ENCODE measurements at places on chromosomes 6 and 20. TPM values are rescaled to one million over a fixed set of nuclear protein-coding genes. Genes with fewer than 3 reads are reported as not detected.

- H3K27ac ChIP-seq: no peak overlapping the region
- H3K36me3 ChIP-seq: no peaks in the 10 kb centered on the region
- H3K4me1 ChIP-seq: no peaks in the 10 kb centered on the region
- no peak overlapping the region for H3K4me3 ChIP-seq
- no peak for DNase-seq
Observed at GRCh38 chr20:7728338-7728737, 211.9 kb downstream of the HAO1 start.

DNA sequence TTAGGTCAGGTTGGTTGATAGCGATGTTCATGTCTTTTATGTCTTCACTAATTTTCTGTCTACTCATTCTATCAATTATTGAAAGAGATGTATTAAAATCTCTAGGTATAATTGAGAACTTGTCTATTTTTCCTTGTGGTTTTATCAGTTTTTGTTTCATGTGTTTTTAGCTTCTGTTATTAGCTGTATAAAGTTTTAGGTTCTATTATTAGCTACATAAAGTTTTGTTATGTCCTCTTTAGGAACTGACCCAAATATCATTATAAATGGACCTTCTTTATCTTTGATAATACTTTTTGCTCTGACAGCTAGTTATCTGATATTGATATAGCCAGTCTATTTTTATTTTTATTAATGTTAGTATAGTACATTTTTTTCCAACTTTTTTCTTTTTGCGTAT is 92.4 kb upstream of the TMEM170B start:
- H3K36me3 ChIP-seq: no peaks in the 10 kb centered on the region
- H3K4me1 ChIP-seq: no peaks in the 10 kb centered on the region
- no peaks in the 10 kb centered on the region for H3K27me3 ChIP-seq
- no peak for DNase-seq

DNA sequence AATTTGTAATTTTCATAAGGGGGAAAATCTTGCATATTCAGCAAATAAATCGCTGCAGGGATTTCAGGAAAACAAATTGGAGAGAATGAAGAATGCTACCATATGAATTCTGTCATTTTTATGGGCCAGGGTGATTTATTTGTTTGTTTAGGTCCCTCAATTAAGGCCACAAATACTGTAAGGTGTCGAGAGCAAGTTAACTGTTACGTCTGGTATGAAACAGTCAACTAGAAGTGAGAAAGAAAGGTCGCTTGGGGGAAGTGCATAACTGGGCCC is 166.9 kb upstream of the TSHZ2 start:
- H3K4me3 ChIP-seq: no peak overlapping the region
- no peaks in the 10 kb centered on the region for H3K36me3 ChIP-seq
- DNase-seq: no peak
- no peaks in the 10 kb centered on the region for H3K4me1 ChIP-seq
- H3K27me3 ChIP-seq: no peaks in the 10 kb centered on the region
- H3K27ac ChIP-seq: no peak overlapping the region

GRCh38 chr20:48295445-48295903 is 510.2 kb upstream of the SULF2 start:
- H3K36me3 ChIP-seq: peaks cover 5% of the 10 kb centered on the region
- peak; percentile 89 for DNase-seq
- peaks cover 13% of the 10 kb centered on the region for H3K27me3 ChIP-seq
- H3K4me3 ChIP-seq: peak overlapping the region; percentile 35

- H3K4me1 ChIP-seq: peaks cover 38% of the 10 kb centered on the region
- H3K27ac ChIP-seq: no peak overlapping the region
- H3K4me3 ChIP-seq: no peak overlapping the region
- no peak for DNase-seq
- H3K36me3 ChIP-seq: no peaks in the 10 kb centered on the region
Observed at GRCh38 chr20:8540466-8540865, 408.4 kb downstream of the PLCB1 start.

- DNase-seq: peak; percentile 91
- peak overlapping the region; percentile 55 for H3K27ac ChIP-seq
- peak overlapping the region; percentile 55 for H3K4me3 ChIP-seq
- H3K27me3 ChIP-seq: peaks cover 19% of the 10 kb centered on the region
- no peaks in the 10 kb centered on the region for H3K36me3 ChIP-seq
Observed at GRCh38 chr6:149454346-149454848, 30.4 kb downstream of the ZC3H12D start.

RNF114 gene
- 55.0 TPM for total RNA-seq

- peaks cover 3% of the 10 kb centered on the region for H3K27me3 ChIP-seq
- no peak for DNase-seq
- peaks cover 12% of the 10 kb centered on the region for H3K4me1 ChIP-seq
- no peaks in the 10 kb centered on the region for H3K36me3 ChIP-seq
- H3K27ac ChIP-seq: no peak overlapping the region
Observed at GRCh38 chr6:56036916-56037600, 161.7 kb upstream of the BMP5 start.

- H3K4me3 ChIP-seq: no peak overlapping the region
- no peak overlapping the region for H3K27ac ChIP-seq
- no peaks in the 10 kb centered on the region for H3K36me3 ChIP-seq
- no peak for DNase-seq
- H3K27me3 ChIP-seq: peaks cover 41% of the 10 kb centered on the region
- H3K4me1 ChIP-seq: no peaks in the 10 kb centered on the region
Observed at GRCh38 chr6:41335943-41336342, 535 bp downstream of the NCR2 start.

DNA sequence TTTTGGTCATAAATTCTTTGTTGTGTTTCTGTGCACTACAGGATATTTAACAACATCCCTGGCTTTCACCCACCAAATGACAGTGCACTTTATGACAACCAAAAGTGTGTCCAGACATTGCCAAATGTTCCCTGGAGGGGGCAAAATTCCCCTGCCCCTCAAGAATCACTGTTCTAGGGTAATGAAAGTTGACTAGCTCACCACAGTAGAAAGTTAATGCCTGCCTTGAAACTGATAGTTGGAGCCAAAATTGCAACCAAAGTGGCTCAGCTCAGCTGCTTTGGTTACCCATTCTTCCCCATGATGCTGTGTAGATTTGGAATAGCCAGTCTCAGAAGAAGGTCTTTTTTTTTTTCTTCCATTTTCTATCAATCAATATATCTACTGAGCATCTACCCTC is 150.6 kb downstream of the RALGAPA2 start:
- no peak for DNase-seq
- no peaks in the 10 kb centered on the region for H3K36me3 ChIP-seq
- H3K4me1 ChIP-seq: no peaks in the 10 kb centered on the region

METTL24 gene
- not detected for total RNA-seq

GRCh38 chr20:33869283-33869682 is 58.1 kb downstream of the CHMP4B start:
- H3K27ac ChIP-seq: no peak overlapping the region
- 0 out of 2 replicates have a peak, but pooled peaks cover 4% of the 10 kb centered on the region for H3K4me1 ChIP-seq
- H3K4me3 ChIP-seq: no peak overlapping the region
- H3K27me3 ChIP-seq: peaks cover 17% of the 10 kb centered on the region
- H3K36me3 ChIP-seq: no peaks in the 10 kb centered on the region

UBE2C gene
- 81.3 TPM for total RNA-seq

- peaks cover 7% of the 10 kb centered on the region for H3K27me3 ChIP-seq
- H3K27ac ChIP-seq: no peak overlapping the region
- no peak overlapping the region for H3K4me3 ChIP-seq
- no peaks in the 10 kb centered on the region for H3K36me3 ChIP-seq
- no peaks in the 10 kb centered on the region for H3K4me1 ChIP-seq
Observed at GRCh38 chr6:132742495-132742894, 15.2 kb downstream of the VNN2 start.

UNC5CL gene
- not detected for total RNA-seq

STMND1 gene
- total RNA-seq: 0.14 TPM

C6orf136 gene
- 17.2 TPM for total RNA-seq

GRCh38 chr20:64247970-64248841 is 7.3 kb upstream of the PCMTD2 start:
- no peak for DNase-seq
- H3K4me3 ChIP-seq: no peak overlapping the region
- peaks cover 54% of the 10 kb centered on the region for H3K27me3 ChIP-seq
- no peaks in the 10 kb centered on the region for H3K36me3 ChIP-seq
- no peak overlapping the region for H3K27ac ChIP-seq

DLL1 gene
- 0.39 TPM for total RNA-seq

GRCh38 chr6:84625506-84625905 is 138.9 kb downstream of the TBX18 start:
- no peak for DNase-seq
- peaks cover 44% of the 10 kb centered on the region for H3K4me1 ChIP-seq
- H3K27me3 ChIP-seq: no peaks in the 10 kb centered on the region
- H3K27ac ChIP-seq: peak overlapping the region; percentile 91
- peaks cover 19% of the 10 kb centered on the region for H3K36me3 ChIP-seq

DNA sequence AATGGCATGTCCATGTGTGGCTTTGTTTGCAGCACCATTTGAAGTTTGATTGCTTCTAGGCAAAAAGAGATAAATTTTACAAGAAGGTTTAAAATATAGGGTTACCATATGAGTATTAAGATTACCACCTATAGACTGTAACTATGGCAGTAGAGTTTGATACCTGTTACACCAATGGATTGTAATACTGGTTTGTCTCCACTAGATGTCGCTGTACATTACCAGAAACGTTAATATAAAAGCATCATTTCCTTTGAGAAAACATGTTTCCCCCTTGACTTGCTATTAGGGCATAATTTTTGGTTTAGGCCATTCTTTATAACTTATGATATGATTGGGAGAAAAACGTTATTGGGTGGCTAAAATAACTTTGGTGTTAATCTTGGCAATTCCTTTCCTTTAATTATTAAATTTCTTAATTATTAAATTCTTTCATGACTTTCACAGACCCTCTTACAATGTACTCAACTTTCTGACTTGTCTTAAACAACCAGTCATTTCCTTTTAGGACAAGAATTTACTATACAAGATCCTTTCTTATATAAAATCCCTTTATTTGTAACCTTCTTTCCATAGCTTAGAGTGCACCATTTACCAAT is 42.8 kb downstream of the HLA-DPB1 start:
- no peak overlapping the region for H3K4me3 ChIP-seq
- H3K27ac ChIP-seq: no peak overlapping the region
- H3K27me3 ChIP-seq: peaks cover 56% of the 10 kb centered on the region
- no peaks in the 10 kb centered on the region for H3K4me1 ChIP-seq
- DNase-seq: peak; percentile 31
- H3K36me3 ChIP-seq: peaks cover 3% of the 10 kb centered on the region

DNA sequence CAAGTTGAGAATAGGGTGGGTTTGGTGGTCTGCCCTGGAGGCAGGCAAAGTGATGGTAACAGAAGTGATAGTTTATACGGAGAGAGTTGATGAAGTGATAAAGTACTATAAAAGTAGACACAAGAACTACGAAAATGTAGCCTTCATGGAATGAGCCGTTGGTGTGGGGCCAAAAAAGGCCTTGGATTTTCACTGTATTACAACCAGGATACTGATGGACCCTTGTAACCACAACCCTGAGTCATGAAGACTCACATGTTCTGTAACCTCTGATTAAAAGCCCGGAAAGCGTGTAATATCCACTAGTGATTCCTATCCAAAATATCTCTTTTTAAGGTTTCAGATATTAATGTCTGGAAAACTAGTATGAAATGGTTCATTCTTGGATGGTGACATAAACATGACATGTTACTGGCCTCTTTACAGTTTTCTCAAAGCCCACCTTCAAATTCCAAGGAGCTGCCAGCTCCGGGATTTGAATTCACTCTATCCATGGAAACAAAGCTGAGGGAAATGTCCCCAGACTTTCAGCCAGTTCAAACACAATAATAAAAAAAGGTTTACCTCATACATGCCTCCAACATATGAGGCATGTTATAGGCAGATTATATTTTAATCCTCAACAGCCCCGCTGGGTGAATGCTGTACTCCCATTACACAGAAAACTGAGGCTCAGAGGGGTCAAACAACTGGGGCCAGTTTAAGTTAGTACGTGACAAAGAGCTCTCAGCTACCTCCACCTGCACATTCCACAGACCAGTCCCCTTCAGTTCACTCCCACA is 55.4 kb downstream of the MRPL14 start:
- DNase-seq: peak; percentile 89
- H3K27ac ChIP-seq: peak overlapping the region; percentile 88
- no peaks in the 10 kb centered on the region for H3K36me3 ChIP-seq
- peak overlapping the region; percentile 76 for H3K4me3 ChIP-seq
- H3K27me3 ChIP-seq: peaks cover 2% of the 10 kb centered on the region

DNA sequence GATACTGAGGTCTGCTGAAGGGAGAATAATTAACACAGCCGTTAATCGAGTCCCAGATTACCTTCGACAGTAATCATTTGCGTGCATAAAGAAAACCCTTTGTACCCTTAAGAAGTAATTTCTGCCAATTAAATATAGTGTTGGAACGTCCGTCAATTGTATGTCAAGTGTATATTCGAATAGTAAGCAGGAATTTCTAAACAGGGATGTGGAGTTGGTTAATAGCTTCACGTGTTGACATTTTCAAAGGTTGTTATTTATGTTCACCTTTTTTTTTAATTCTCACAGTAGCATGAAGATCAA is 798 bp upstream of the SNAP91 start:
- H3K4me1 ChIP-seq: no peaks in the 10 kb centered on the region
- H3K27ac ChIP-seq: no peak overlapping the region

FOXP4 gene
- 24.4 TPM for total RNA-seq

DNA sequence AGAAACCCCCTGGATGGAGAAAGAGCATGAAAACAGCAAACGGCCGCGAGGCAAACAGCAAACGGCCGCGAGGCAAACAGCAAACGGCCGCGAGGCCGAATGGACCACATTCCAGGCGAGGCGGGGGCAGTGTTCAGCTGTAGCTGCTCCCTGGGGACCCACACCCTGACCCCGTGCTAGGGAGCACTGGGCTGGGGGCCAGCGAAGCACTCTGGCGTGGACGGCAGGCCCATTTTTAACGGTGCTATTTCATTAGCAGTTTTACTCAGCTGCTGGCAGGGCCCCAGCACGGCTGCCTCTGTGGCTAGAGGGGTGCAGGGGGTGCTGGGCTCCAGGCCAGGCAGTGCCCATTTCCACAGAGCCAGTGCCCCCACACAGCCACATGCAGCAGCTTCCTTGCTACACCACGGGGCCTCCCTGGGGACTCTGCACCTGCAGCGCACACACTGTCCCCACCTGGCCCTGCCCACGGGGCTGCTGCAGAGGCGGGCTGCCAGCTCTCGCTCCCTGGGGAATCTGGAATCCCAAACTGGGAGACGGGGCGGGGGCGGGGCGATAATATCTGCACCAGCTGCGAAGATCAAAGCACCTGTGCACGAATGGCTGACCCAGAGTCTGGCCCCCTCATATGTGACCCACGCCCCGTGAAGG is 35.6 kb upstream of the SLCO4A1 start:
- no peak for DNase-seq
- H3K4me1 ChIP-seq: peaks cover 42% of the 10 kb centered on the region
- peak overlapping the region; percentile 61 for H3K27ac ChIP-seq
- H3K36me3 ChIP-seq: peaks cover 4% of the 10 kb centered on the region
- H3K27me3 ChIP-seq: no peaks in the 10 kb centered on the region

- H3K36me3 ChIP-seq: no peaks in the 10 kb centered on the region
- no peaks in the 10 kb centered on the region for H3K4me1 ChIP-seq
- no peaks in the 10 kb centered on the region for H3K27me3 ChIP-seq
- H3K27ac ChIP-seq: no peak overlapping the region
- no peak for DNase-seq
Observed at GRCh38 chr6:95328231-95328630, 249.1 kb upstream of the MANEA start.

HSPA12B gene
- not detected for total RNA-seq

GRCh38 chr6:107495196-107495643 is 5.3 kb downstream of the SOBP start:
- DNase-seq: no peak
- H3K27ac ChIP-seq: no peak overlapping the region
- H3K4me1 ChIP-seq: 0 out of 2 replicates have a peak, but pooled peaks cover 6% of the 10 kb centered on the region
- H3K27me3 ChIP-seq: peaks cover 11% of the 10 kb centered on the region
- no peak overlapping the region for H3K4me3 ChIP-seq

CABLES2 gene
- 7.0 TPM for total RNA-seq

OOEP gene
- not detected for total RNA-seq

GRCh38 chr6:103504501-103505154 is 1355.1 kb downstream of the HACE1 start:
- H3K27me3 ChIP-seq: no peaks in the 10 kb centered on the region
- no peak for DNase-seq
- H3K4me1 ChIP-seq: no peaks in the 10 kb centered on the region
- H3K4me3 ChIP-seq: no peak overlapping the region

FNDC11 gene
- total RNA-seq: not detected

HLA-DMB gene
- total RNA-seq: not detected
